ENCODE measurements at places on chromosomes 5 and 9.
A peak's percentile ranks its signal among the peaks of the same experiment; 100 is the strongest.

DNA sequence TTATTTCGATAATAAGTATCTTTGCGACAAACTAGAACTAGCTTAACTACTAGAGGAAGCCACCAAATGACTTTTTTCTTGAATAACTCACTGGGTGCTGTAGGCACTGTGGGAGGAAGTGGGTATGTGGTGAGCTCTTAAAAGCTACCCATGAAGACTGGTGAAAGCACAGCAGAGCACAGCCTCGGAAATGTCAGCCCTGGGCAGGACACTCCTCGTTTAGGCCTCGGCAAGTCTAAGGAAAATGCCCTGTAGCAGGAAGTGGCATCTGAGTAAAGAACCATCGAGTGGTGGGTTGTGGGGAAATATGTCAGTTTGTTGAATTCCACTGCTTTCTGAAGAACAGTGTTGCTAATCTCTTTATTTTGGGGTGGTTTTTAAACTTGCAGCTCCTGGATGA lies 44.0 kb upstream of the NCS1 start:
- DNase-seq: no peak

DNA sequence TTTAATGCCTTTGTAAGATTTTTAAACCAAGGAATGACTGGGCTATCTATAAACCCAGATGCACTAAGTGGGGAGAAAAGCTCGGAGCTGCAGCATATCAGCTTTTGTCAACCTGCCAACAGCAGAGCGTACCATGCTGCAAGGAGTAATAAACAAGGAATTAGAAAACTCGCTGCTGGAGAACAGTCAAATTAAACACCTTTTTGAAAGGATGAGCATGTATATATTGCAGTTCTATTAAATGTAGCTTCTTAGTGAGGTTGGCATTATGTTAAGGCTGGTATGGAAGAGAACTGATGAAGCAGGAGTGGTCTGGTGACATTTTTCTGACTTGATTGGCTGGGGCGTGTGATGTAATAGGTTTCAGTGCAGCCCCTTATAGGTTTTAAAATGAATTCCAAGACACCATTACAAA lies 74.7 kb downstream of the PIK3R1 start:
- DNase-seq: peak; percentile 22

- DNase-seq: no peak
Observed at GRCh38 chr5:31194468-31194813, 955 bp downstream of the CDH6 start.

DNA sequence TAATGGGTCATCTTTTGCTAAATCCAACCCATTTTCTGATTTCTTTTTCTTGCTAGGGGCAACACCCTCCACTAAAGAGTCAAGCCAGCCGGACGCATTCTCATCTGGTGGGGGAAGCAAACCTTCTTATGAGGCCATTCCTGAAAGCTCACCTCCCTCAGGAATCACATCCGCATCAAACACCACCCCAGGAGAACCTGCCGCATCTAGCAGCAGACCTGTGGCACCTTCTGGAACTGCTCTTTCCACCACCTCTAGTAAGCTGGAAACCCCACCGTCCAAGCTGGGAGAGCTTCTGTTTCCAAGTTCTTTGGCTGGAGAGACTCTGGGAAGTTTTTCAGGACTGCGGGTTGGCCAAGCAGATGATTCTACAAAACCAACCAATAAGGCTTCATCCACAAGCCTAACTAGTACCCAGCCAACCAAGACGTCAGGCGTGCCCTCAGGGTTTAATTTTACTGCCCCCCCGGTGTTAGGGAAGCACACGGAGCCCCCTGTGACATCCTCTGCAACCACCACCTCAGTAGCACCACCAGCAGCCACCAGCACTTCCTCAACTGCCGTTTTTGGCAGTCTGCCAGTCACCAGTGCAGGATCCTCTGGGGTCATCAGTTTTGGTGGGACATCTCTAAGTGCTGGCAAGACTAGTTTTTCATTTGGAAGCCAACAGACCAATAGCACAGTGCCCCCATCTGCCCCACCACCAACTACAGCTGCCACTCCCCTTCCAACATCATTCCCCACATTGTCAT lies 72.0 kb downstream of the NUP214 start:
- DNase-seq: no peak

DNA sequence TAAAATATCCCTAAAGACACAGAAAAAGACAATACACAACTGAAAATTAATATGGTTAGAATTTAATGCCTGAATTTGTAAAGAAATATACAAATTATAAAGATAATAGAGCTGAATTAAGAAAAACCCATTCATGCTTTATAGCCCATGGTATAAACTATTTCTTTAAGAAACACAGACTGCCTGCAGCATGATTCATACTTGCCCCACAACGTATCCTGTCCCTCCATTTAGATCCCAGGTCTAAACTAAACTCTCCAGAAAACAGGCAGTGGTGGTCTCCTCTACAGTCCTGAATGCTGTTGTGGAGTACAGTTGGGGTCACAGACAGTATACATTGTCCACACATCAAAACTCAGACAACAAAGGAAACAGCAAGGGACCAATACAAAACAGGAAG lies 24.8 kb downstream of the IL6ST start:
- no peak for DNase-seq

DNA sequence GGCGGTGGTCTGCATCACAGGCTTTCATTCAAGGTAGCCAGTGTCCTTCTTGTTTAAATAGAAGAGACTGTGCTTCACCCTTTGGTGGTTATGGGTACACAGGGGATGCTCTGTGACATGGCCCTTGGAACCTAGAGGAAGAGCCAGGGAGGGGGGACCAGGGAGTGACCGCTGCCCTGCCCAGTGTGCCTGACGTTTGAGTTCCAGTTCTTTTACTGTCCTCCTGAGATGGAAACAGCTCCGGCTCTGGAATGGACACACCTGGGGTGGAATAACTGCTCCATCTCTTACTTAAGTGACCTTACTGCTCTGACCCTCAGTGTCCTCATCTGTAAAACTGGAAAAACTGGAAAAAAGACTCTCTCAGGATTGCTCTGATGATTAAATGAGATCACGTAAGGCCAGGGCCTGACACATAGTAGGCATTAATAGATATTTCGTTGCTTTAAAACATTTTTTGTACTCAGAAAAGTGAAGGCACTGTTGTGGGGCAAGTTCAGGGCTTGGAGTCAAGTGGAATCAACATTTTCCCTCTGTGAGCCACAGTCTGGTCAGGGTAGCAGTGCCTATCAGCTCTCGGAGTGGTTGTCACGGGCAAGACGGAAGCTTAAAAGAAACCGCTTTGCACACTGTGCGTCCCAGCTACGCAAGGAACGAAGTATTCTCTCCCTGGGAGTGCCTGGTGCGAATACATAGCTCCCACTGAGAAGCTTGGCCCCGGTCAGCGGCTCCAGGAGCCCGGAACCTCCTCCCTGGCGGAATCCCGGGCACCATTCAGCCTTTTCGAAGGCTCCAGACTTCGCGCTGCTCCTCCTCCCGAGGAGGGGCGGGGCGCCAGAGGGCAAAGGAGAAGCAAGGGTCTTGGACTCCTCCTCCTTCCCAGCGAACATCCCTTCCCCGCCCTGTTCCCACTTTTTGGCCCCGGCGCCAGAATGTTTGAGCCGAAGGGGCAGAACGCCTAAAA lies 5.8 kb downstream of the POU4F3 start:
- DNase-seq: no peak

Data from dorsolateral prefrontal cortex (tissue), 122 donors.